RCC 7860 (cell line): ENCODE measurements at places on chromosomes 3 and 15.

- no peak for DNase-seq
Observed at GRCh38 chr3:195154793-195155535, 116.0 kb downstream of the XXYLT1 start.

GRCh38 chr3:121757087-121757811, 7.7 kb upstream of the GOLGB1 start:
- no peak for DNase-seq

- no peak for DNase-seq
Observed at GRCh38 chr15:71758711-71759110, 51.6 kb upstream of the NR2E3 start.

DNA sequence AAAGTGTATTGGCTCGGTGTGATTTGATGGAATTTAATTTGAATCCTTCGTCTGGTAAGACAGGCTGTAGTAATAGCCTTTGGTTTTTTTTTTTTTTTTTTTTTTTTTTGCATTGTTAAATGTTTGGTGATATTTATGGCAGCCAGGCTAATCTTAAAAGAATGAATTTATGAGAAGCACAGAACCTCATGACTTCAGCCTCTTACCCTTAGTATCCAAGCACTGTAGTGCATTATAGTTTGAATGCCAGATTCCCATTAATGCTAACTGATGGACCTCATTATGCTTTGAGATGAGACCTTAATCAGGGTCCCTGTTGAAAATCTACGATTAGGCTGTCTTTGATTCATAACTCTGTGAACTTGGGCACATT, 110.6 kb upstream of the SAMMSON start:
- DNase-seq: no peak
